Stimulated activated CD4-positive, alpha-beta T cell treated with anti-CD3 and anti-CD28 coated beads, Interleukin-4, amount 100 ng/mL, for 24 hours (primary cell): ENCODE measurements at places on chromosomes 2 and 18.
A peak's percentile ranks its signal among the peaks of the same experiment; 100 is the strongest.

GRCh38 chr2:239580199-239580527, 179.3 kb upstream of the HDAC4 start:
- no peak for DNase-seq

DNA sequence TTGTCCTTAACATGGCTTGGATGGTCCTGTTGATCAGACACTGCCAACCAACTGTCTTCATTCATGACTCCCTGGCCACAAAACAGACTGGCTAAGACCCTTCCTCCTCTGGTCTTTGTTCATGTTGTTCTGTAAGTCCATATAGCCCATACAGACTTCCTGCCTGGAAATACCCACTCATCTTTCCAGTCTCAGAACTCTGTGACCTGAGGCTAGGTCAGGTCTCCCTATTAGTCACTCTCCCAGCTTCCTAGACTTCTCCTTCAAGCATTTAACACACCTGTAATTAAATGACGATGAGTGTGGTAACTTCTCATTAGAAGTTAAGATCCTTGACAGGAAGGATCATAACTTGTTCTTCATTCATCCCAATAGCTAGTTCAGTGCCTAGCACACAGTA, 56.3 kb downstream of the CCDC93 start:
- DNase-seq, result no peak

DNA sequence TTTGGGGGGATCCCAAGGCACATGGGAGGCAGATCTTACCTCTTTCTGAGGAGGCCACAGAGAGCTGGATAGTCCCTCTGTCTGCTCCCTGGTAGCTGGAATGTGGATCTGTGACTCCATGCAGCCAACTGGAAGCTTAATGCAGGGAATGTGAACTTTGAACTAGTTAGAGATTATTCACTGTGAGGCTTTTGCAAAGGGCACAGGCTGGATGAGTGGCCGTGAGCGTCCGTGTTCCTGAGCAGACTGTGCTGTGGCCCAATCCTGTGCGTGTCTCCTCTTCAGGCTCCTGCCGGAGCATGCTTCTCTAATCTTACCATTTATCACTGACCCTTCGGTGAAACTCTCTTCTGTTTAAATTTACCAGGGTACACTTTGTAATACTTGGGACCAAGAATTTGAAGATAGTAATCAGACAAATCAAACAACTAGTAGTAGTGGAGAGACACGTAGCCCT, 187.6 kb downstream of the PTPRM start:
- DNase-seq, result no peak

DNA sequence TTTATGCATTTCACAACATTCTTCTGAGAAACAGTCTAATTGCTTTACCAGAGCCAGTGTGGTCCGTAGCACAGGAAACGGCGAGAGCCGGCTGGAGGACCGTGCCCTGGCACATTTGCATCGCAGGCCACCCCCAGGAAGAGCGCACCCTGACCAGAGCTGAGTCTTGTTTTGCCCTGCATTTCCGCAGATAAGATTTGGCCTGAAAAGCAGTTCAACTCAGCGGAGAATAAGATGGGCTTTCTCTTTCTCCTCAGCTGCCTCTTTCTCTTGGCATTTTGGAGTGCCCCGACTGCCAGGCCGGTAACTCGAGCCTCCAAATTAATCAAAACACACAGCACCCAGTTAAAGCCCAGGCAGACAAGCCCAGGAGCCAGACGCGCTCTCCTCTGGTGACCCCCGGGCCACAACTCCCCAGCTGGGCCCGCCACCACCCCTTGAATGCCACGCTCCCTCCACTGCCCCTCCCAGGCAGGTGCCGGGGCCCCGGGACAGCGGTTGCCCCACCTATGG, 464 bp downstream of the COL4A4 start:
- DNase-seq, result no peak

- DNase-seq, result no peak
Observed at GRCh38 chr2:162002623-162003235, 71.3 kb downstream of the DPP4 start.

GRCh38 chr18:28044036-28044435, 132.9 kb downstream of the CDH2 start:
- DNase-seq, result no peak

DNA sequence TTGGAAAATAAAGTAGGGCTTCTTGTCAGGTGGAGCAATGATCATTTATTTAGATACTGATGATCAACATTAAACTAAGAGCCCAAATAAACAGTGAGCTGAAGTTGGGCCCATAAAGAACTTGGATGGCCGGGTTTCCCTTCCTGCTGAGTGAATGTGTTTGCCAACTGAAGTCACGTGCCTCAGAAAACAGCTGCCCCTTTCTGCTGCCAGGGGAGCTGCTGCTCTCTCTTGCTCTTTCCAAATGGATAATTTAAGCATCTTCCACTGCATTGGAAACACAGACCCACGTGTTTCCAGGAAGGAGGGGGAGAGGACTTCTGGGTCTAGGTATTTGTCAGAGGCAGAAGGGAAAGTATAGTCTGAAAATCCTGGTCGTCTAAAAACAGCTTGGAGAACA, 22.9 kb upstream of the NCKAP5 start:
- DNase-seq, result no peak

DNA sequence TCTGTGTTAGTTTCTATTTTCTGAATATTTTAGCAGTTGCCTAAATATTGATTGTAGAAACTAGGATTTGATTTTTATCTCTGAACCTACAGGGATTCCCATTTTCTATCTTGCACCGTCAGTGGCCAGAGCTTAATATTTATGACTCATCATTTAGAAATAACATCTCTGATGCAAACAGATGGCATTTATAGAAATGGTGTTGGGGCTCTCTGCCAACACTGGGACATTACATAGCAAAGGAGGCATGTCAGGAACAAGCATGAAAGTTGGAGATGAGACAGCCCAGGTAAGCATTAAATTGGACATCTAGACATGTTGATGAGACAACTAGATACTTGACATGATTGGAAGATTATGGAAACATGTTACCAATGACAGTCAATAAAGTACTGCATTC, 165.3 kb upstream of the SYT4 start:
- no peak for DNase-seq

DNA sequence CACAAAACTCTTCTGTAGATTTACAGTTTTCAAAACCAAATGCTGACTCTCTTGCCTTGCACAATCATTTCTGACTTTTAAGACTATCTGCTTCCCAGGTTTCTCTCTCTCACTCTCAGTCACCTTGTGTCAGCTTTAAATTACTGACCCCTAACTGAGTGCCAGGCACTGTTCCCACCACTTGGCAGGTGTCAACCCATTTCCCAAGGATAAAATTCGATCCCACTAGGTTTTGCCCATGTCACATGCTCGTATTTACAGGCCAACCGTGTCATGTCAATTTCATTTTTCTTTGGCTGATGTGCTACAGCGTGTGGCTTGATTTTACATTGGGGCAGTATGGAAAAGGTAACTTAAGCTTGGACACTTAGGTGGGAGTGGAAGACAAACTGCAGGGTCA, 26.1 kb upstream of the LMAN1 start:
- no peak for DNase-seq

DNA sequence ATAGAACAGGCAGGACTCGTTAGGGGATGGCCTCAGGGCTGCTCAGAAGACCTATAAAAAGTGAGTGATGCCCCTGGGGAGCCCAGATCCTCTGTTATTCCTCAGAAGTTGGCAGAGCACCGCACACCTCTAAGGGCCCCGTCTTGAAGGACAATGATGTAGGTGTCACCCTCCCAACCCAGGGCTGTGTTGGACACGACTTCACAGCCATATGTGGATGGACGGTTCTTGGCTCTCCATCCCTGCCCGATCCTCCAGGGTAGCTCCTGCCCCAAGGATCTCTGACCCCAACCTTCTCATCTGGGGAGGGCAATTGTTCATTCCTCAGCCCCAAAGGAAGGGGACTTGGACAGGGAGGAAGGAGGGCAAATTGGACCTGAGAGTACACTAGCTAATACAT, 246.1 kb downstream of the DYSF start:
- no peak for DNase-seq

DNA sequence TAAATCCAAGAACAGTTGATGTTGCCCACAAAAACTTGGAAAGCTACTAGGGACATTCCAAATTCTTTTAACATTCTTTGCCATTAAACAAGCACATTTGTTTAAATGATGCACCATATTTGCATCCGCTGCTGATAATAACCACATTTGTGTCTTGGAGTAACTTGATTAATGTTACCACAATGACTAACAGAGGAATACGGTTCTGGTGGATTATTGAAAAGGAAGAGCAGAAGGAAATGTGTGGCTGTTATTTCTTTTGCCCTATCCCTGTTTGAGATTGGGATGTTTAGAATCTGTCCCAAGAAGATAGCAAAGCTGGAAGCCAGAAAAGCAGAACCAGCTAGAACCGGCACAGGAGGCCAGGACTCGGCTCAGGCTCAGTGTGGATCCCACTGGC, 39.2 kb upstream of the RASGRP3 start:
- DNase-seq, result no peak

DNA sequence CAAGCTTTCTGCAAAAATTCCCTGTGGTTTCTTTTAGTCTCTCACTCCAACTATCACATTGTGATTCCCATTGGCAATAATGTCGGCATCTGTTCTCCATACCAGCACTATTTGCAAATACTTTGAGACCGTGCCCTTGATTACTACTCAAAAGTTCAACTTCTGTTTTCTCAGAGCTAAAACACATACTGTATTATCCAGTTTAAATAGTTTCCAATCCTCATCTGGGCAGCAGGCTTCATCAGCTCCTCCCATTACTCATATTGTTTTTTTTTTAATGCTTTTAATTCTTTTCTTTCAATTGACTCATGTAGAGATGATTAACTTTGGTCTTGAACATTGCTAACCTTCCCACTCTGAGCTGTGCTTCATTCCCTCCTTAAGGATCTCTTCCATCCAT, 135.8 kb downstream of the METTL8 start:
- DNase-seq, result no peak

GRCh38 chr18:49495076-49495475, 8.0 kb upstream of the C18orf32 start:
- DNase-seq, result no peak

GRCh38 chr2:111162718-111163331, 42.1 kb downstream of the BCL2L11 start:
- DNase-seq, result peak; percentile 12

DNA sequence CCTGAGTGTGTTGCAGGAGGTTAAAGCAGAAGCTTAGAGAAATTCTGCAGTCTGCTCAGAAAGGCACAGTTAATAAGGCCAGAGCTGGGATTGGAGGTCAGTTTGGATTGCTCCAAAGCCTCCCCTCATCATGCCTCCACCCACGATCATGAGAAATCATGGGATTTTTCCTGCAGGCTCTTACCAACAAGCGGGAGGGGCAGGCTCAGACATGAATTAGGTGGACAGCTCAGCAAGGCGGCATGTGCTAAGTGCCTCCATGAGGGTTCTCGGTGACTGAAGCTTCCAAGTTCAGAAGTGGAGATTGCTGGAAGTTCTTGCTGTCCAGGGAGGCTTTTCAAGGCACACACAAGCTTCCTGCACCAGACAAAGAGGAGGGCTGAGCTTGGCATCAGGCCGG, 163.8 kb downstream of the SETBP1 start:
- no peak for DNase-seq

GRCh38 chr2:222879604-222879933, 18.7 kb downstream of the ACSL3 start:
- DNase-seq, result no peak

DNA sequence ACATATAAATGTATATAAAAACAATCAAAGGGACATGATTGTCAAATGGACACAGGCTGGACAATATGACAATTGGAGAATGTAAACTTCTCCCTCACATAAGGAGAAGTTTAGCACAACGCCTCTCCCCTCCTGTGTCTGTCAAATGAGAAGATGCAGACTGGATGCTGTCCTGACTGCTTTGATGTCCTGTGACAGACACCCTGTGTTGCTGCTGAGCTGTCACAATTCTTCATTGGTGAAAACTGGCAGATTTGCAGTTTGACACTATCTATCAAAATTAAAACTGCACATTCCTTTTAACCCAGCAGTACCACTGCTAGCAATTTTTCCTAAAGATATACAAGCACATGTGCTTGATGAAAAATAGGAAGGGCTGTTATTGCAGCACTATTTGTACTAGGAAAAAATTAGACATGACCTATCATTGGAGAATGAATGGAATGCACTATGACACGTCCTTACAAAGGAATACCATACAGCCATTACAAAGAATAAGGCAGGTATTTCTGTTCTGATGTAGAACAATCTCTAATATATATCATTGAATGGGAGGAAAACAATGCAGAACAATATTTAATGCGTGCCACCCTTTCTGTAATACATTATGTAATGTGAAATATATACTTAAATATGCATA, 12.4 kb downstream of the DPYSL5 start:
- no peak for DNase-seq

- no peak for DNase-seq
Observed at GRCh38 chr2:119179202-119179601, 20.7 kb upstream of the C1QL2 start.

- DNase-seq, result no peak
Observed at GRCh38 chr2:119446037-119446436, 14.4 kb downstream of the TMEM37 start.

GRCh38 chr2:147390475-147390874, 454.4 kb upstream of the ACVR2A start:
- DNase-seq, result no peak

DNA sequence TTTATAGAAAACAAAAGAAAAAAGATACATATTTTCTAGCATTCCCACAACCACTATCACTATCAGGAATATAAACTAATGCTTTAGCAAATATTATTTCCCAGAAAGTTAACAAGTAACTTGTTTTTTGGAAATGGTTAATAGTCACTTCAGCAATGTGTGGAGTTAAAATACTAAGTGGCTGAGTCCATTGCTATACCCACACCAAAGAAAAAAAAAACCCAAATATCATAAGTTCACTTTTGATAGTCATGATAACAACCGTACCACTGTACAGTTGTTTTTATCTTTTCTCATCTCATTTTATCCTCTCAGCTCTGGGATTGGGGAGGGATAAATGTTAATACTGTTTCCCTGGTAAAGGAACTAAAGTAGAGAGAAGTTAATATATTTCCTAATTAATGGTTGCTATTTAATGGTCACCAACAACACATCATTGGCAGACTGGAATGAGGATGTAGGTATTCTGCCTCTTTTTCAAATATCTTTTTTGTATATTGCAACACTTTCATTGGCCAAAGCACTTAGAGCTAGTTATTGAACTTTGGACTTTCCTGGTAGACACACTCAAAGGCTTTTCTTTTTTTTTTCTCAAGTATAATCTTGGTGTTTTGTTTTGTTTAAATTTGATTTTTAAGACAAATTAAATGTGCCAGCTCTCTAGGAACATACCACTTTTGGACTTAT, 18.4 kb upstream of the KANSL1L start:
- no peak for DNase-seq

DNA sequence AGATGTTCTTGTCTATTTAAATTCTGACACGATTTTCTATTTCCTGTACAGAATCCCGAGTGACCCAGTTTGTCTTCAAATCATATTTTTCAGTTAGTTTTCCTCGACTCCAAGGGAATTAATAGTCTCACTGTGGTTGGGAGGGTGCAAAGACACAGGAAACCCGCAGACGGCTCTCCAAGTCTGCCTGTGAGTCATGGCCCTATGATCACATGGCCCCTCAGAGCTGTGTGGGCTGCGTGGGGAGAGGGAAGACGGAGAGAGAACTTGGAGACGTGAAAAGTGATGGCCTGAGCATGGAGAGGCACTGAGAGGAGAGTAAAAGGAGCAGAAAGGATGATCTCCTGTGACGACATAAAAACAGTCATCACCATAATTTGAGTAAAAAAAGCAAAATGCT, 989.9 kb downstream of the DCDC2C start:
- no peak for DNase-seq

- DNase-seq, result no peak
Observed at GRCh38 chr2:1835581-1836201, 91.4 kb upstream of the PXDN start.
